ENCODE measurements at places on chromosomes 3 and 15.

DNA sequence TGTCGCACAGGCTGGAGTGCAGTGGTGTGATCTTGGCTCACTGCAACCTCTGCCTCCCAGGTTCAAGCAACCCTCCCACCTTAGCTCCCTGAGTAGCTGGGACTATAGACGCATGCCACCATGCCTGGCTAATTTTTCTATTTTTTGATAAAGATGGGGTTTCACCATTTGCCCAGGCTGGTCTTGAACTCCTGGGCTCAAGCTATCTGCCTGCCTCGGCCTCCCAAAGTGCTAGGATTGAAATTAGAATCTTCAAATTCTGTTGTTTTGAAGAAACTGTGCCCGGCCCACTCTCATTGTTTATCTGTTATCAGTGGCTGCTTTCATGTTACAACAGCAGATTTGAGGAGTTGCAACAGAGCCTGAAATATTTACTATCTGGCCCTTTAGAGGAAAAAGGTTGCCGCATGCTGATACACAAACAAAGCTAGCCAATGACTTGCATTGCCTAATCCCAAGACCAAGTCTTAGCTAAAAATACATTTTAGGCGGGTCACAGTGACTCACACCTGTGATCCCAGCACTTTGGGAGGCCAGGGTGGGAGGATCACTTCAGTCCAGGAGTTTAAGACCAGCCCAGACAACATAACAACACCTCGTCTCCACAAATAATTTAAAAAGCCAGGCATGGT, 43.2 kb upstream of the PPP4R2 start:
- DNase-seq, result no peak

- DNase-seq, result no peak
These were observed 8.2 kb downstream of the SLC27A2 start for GRCh38 chr15:50190166-50190570.

GRCh38 chr3:142180761-142181362, 31.5 kb upstream of the TFDP2 start:
- no peak for DNase-seq

DNA sequence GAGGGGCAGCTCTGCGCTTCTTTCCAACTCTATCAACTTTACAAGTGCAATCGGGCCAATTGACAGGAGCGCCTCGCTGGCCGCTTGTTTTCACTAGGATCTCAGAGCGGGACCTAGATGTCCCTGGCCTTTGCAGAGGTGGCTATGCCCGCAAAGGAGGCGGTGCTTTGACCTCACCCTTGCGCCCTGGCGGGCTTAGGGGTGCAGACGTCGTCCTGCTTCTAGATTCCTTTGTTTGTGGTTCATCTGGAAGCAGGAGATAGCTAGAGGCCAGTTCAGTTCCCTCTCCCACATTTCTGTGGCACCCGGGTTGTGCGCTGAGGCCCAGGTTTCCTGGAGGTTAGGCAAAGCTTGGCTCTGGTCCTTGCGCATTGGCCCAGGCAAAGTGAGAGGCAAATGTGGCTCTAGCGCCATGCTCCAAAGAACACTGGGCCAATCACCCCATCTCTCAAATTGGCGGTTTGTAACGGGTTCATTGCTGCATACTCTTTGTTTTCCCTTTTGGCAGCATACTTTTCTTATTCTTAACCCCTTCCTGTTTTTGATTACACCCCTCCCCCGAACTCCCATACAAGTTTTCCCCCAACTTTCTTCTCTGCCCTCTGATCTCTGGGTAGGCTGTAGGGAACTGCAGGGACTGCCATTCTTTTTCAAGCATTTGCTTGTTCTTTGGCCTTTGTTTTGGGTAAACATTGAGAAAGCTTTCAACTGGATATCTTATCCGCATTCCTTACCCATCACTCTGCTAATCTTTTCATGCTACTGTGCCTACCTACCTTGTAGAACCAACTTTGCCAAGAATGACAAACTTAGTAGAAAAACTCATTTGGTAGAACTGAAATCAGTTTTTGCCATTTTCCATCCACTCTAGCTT, 1.4 kb downstream of the PPM1L start:
- no peak for DNase-seq

GRCh38 chr15:36594556-36595090, 15.2 kb downstream of the CDIN1 start:
- DNase-seq, result no peak

- DNase-seq, result no peak
These were observed 17.8 kb downstream of the DIPK2A start for GRCh38 chr3:143989461-143989860.

GRCh38 chr15:48358229-48359152, 27.3 kb downstream of the DUT start:
- DNase-seq, result no peak

Measured in breast epithelium (tissue), 4 donors.